HCT116 (cell line): ENCODE measurements at places on chromosomes 1 and 21.

GRCh38 chr1:57586842-57587241 lies 163.0 kb upstream of the DAB1 start:
- DNase-seq = no peak

- DNase-seq = no peak
Observed at GRCh38 chr1:24120965-24121364, 9.0 kb upstream of the MYOM3 start.

- no peak for DNase-seq
Observed at GRCh38 chr1:238088560-238089290, 198.0 kb upstream of the ZP4 start.

GRCh38 chr1:225299624-225300023 lies 128.2 kb downstream of the LBR start:
- no peak for DNase-seq

DNA sequence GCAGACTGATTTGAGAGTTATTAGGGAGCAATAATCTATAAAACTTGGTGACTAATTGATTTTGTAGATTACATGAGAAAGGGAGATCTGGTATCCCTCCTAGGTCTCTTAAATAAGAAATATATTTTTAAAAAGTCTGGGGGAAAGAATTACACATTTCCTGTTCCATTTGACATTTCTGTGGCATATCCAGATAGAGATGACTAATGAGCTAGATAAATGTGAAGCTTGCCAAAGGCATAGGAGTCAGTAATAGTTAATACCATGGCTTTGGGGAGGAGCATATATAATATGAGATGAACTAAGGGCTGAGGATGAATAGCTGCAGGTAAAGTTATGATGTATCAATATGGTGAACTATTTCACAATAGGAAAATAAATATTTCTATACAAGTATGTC lies 663.7 kb downstream of the PTPRC start:
- no peak for DNase-seq

GRCh38 chr1:33560680-33561079 lies 88.2 kb downstream of the ZSCAN20 start:
- DNase-seq = no peak

GRCh38 chr1:18360251-18360650 lies 120.5 kb upstream of the KLHDC7A start:
- DNase-seq = peak; percentile 31

- no peak for DNase-seq
Observed at GRCh38 chr21:24897883-24898282, 709.4 kb downstream of the MRPL39 start.

DNA sequence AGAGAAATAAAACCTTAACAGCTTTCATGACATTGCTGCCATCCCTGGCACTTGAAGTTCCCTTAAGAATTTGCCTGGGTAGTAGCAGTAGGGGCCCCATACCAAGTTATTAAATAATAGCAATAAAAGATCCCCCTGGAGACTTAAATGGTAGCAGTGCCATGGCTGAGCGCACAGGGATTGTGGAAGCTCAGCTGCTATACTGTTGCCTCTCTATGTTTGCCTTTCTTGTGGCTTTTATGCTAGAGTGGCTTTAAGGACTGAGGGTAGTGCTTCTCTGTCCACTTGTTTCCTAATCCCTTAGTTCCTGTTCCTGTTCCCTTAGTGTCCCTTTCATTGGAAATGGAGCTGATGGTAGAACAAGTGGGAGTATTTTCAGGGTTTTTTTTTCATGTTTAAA lies 42.1 kb downstream of the NCF2 start:
- DNase-seq = no peak

GRCh38 chr1:222375701-222376100 lies 172.2 kb downstream of the HHIPL2 start:
- DNase-seq = no peak

- DNase-seq = no peak
Observed at GRCh38 chr1:53498555-53499131, 39.4 kb downstream of the DMRTB1 start.

DNA sequence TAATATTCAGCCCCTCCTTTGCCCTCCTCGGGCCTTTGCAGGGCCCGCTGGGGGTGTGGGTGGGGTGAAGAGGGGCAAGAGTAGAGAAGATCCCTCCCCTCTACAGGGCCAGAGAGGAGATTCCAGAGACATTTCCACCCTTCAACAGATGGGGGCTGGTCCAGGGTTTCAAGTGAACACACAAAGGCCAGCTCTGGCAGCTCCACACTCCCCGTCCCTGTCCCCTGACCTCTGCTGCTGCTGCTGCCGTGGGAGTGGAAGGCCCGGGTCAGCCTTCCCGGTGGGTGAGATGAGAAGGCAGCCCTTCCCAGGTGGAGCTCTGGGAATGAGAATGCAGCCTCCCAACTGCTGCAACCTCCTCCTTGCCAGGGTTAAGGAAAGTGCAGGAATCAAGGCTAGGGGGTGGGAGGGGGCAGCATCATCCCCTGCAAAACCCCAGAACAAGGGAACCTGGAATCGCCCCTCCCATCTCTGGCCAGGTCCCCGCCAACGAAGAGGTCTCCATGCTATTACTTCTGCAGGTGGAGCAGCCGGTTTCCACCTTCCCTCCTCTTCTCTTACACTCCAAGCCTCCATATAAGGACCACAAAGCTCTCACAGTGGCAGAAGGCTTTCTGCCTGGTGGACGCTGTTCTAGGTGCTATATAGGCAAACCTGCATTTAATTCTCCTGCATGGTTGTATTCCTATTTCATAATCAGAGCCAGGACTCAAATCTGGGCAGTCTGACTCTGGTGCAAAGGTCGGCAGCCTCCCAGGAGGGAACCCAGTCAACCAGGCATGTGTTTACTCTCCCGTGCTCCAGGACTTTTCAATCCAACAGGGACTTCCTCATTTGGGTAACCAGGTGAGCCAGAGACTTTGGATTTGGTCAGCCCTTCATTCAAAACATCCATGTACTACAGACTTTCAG lies 22.9 kb upstream of the ARHGEF10L start:
- no peak for DNase-seq

DNA sequence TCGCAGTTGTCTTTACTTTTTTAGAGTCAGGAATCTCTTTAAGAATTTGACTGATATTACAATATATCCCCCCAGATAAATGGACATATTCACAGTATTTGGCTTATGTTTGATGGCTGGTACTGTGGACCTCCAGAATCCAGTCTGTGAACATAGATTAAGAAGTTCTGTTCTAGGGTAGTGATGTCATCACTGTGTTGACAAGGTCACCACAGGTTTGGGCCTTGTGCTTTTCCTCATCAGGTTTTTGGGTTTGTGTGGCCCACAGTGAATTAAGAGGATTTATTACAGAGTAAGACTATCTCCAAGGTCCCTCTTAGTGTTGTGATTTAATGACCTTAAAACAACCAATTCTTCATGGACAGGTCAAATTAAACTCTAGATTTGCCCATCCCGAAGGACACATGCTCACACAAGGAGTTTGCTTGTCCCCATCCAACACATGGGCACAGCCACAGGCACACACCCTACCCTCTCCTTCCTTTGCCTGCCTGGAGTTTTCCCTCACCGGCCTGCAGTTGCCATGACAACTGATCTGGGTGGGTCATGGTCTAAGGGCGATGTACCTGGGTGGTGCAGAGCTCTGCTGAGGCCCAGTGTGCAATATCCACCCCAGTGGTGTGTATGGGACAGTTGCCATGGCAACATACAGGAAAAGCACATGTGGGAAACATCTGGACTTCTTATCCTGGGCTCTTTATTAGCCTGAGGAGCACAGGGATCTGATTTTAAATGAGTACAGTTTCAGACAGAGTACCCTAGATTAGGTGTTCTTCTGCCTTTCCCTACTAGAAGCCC lies 98.6 kb downstream of the NAV1 start:
- DNase-seq = no peak

- DNase-seq = no peak
Observed at GRCh38 chr1:81542196-81542595, 258.5 kb upstream of the ADGRL2 start.

DNA sequence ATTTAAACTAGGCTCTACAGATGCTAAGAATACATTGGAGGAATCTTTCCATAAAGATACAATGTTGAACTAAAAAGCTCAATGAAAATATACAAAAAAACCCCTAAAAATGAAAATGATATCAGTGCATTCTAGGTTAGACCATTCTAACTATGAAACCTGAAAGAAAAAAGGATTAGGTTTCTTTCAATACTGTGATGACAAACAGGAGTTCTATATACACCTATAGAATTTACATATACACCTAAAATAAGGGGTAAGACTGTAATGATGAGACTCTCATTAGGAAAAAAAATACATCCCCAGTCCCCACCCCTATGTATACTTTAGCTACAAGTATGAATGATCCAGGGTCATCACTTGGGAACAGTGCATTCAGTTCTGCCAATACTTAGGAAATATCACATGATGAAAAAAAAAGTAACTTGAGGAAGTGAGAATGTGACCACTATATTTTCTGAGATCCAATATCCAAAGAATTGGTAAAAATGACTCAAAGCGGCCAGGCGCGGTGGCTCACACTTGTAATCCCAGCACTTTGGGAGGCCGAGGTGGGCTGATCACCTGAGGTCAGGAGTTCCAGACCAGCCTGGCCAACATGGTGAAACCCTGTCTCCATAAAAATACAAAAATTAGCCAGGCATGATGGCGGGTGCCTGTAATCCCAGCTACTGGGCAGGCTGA lies 26.3 kb downstream of the SELENOF start:
- no peak for DNase-seq

DNA sequence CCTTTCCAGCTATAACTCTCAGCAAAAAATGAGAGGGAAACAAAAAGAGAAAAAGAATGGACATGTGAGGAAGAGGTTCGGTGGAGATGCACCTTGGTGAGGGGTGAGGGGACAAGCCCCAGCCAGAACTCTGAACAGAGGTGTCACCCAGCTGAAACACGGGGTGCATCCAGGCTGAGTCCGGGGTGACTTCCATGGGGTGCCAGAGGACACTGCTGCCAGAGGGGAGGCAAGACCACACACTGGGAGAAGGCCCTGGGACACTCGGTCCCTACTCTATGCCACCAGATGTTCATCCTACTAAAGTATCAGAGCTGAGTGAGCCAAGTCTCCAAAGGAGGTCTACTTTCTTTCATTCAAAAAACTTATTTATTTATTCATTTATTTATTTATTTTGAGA lies 36.1 kb upstream of the PPP1R15B start:
- no peak for DNase-seq

- no peak for DNase-seq
Observed at GRCh38 chr1:119327094-119327449, 41.5 kb upstream of the HAO2 start.

DNA sequence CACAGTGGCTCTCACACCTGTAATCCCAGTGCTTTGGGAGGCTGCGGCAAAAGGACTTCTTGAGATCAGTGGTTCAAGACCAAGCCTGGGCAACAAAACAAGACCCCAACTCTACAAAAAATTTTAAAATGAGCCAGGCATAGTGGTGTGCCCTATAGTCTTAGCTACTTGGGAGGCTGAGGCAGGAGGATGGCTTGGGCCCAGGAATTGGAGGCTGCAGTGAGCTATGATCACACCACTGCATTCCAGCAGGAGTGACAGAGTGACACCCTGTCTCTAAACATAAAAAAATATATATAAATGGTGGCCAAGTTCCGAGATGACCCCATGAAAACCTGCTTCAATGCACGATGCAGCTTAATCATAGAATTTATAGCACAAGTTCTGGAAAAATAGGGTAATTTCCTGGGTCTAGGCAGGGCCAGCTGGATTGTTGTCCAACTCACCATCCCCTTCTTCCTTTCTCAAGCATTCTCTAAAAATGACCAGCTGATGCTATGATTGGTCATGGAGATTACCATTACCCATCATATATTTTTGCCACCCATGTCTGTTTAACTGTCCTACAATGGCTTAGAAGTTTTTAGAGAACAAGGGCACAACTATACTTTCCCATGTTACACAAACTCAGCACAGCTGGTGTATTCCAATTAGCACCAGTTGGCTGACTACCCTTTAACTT lies 5.3 kb upstream of the GNPAT start:
- DNase-seq = no peak

DNA sequence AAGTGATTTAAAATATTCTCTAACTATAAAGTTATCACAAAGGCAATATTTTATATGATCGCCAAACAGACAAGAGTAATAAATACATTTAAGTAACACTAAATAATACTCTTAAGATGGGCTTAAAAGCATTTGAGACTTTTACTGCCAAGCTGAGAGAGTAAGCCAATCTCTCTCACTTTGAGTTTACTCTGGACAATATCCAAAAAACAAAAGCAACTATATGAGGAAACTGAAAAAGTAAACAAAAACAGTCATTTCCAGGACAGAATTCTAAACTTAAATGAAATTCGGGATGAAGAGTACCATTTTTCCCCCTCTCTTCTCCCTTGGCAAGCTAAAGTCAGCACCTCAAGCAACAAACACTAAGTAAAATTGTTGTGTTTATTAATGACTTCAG lies 173.2 kb downstream of the COP1 start:
- DNase-seq = no peak
